ENCODE measurements at places on chromosomes 5 and 9.

DNA sequence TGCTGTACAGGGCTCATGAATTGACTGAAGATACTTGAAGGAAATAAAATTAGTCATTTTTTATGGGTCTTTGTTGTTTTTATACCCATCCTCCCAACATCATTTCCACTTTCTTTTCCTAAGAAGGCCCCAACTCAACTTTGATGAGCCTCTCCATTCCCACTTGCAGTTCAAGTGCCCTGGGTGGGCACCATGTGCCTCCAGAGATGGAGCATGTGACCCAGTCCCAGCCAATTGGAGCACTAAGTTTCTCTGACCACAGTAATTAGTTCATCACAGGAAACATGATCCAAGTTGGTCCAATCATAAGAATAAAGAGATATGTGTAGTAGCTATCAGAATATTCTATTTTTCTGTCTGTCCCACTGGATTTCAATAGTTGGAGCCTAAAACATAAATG, 46.9 kb downstream of the HTR4 start:
- no peak for DNase-seq

DNA sequence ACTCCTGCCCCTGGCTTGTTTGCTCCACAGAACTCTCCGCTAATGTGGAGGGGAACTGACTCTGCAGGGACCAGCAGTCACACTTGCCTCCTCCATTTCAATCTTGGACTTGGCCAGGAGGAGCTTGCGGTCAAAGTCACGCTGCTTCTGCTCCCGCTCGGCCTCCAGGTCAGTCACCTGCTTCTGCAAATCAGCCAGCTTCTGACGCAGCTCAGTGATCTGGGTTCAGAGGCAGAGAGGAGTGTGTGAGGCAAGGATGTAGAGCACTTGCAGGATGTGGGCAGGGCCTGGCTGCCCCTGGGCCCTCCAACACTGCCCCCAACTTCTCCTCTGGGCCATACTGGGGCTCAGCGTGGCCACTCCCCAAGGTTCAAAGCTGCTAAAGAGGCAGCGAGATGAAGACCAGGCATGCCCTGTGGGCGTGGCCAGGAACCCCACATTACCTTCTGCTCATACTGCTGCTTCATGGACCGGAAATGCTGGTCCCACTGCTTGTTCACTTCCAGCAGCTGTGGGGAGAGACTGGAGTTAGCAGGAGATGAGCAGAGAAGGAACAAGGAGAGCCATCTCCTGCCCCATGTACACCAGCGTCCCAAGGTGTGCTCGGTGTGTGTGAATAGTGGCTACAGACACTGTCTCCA, 22.2 kb downstream of the GPX3 start:
- DNase-seq, result no peak

DNA sequence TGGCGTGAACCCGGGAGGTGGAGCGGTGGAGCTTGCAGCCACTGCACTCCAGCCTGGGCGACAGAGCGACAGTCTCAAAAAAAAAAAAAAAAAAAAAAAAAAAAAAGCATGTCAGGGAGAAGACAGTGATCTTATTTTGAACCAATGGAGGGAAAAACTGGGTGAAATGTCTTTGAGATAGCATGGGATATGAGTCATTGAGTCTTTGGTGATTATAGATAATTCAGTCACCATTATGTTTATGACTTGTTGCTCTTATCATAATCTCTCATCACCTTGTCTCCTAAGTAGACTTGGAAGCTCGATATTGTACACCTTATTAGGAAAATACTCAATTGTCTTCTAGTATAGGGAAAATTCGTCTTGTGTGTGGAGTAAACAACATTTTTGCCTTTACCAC, 55.1 kb upstream of the KDM4C start:
- DNase-seq, result no peak

- DNase-seq, result no peak
These were observed 926 bp upstream of the MYO10 start for GRCh38 chr5:16936989-16937438.

- DNase-seq, result no peak
These were observed 51.5 kb downstream of the PPARGC1B start for GRCh38 chr5:149781612-149782011.

DNA sequence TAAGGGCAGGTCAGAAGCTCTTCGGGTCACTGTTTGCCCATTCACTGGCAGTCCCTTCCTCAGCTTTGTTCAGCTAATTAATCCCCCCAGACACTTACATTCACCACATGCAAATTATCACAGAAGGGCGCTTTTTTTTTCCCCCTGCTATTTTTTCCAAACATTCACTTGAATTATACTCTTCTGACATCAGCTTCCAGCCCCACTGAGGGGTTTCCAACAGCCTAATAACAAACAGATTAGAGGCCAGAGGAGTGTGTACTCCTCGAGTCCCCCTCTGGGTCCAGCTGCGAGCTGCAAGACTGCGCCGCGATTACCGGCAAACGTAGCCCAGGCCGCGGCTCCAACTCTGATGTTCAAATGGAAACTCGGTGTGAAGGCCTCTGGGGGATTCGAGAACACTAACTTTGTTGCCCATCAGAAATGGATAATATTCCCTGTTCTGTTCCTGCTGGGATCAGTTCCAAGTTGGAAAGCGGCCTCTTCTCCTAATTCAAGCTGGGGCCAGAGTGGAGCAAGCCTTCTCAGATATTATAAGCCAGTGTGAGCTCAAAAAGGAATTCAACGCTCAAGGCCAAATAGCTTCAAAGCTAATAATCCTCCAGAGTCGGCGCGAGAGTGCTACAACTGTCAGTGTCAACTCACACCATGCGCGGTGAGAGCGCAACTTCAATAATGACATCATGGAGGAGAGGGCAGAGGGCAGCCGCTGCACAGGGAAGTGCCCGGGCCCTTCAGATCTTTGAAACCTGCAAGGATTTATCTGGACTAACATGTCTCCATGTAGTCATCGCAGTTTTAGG, 560.8 kb downstream of the BNC2 start:
- peak; percentile 56 for DNase-seq

DNA sequence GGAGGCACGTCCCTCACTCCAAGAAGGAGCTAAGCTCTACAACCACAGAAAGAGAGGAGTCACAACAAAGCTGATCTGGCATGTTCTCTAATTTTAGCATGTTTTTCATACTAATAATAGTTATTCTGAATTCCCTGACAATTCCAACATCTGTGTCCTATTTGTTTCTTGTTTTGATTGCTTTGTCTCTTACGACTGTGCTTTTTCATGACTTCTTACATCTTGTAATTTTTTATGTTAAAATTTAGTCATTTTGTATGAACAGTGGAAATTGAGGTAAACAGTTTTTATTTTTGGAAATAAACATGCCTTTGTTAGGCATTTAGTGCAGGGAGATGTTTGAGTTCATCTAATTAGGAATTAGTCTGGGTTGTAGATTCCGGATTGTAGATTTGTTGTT, 668.1 kb upstream of the EDIL3 start:
- no peak for DNase-seq

DNA sequence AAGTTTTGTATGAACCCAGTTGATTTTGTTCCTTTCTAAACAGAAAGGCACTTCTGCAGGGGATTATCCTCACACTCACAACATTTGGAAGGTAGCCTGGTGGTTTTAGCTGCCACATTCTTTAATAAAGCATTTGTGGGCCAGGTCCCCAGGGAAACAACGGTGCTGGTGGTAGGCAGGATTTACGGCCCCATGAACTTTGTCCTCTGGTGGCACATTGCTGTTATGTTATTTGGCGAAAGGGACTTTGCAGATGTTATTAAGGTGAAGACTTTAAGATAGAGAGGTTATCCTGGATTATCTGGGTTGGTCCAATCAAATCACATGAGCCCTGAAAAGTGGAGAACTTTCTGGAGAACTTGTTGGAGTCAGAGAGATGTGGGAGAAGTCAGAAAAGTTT, 86.3 kb upstream of the C9orf72 start:
- no peak for DNase-seq

DNA sequence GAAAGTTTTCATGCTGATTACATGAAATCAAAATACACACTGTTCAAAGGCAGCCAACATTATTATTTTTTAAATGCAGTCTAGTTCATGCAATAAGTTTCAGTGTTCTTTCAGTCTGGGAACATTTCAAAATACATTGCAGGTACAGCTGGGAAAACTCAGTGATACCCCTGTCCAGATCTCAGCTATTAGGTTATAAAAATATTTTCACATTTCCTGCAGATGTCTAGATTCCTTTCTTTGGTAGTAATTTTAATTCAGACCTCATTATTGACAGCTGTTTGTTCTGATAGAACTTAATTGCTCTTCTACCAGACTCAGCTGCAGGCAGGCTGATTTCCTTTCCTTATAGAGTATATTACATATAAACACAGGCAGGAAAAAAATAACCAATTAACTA, 556.8 kb upstream of the DMAC1 start:
- DNase-seq, result peak; percentile 11

GRCh38 chr9:12091865-12092527, 601.2 kb upstream of the TYRP1 start:
- no peak for DNase-seq

GRCh38 chr5:95631255-95631958, 11.5 kb downstream of the GPR150 start:
- DNase-seq, result peak; percentile 77

DNA sequence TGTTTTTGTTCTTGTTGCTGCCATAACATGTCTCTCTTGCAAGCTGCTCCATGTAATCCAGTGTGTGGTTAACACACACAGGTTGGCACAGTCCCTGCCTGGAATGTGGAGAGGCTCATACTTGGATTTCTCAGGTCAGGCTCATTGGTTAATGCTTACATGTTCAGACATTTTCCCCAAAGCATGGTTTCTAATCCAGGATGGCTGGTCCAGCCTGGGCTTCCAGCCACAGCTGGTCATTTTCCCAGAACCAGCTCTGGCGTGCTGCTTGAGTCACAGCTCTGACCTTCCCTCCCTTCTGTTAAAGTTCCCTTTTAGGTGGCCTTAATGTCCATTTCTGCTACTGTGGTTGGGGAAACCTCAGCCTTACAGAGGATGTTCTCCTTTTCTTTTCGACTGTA, 294.3 kb downstream of the TAF11L14 start:
- peak; percentile 49 for DNase-seq

- DNase-seq, result no peak
These were observed 72.3 kb upstream of the NEK6 start for GRCh38 chr9:124185413-124185812.

- peak; percentile 62 for DNase-seq
These were observed 62.3 kb downstream of the RAPGEF1 start for GRCh38 chr9:131677444-131678180.

DNA sequence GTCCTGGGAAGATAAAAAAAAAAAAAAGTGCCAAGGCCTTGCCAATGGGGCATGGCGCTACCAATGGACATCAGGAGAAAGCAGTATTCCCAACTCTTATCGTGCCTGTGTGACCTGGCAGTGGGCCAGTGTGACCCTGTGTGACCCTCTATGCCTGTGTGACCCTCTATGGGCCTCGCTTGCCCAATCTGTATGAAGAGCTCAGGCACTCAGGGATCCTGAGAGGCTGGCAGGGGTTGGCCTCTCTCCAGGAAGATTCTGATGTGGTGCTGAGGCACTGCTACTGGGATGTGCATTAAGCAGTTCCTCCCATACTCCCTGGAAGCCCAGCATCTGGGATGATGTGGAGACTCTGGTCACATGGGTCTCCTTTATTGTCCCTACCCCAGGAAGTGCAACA, 179.2 kb downstream of the MACROH2A1 start:
- no peak for DNase-seq

- peak; percentile 12 for DNase-seq
These were observed 34.6 kb downstream of the GADD45G start for GRCh38 chr9:89639367-89639795.

DNA sequence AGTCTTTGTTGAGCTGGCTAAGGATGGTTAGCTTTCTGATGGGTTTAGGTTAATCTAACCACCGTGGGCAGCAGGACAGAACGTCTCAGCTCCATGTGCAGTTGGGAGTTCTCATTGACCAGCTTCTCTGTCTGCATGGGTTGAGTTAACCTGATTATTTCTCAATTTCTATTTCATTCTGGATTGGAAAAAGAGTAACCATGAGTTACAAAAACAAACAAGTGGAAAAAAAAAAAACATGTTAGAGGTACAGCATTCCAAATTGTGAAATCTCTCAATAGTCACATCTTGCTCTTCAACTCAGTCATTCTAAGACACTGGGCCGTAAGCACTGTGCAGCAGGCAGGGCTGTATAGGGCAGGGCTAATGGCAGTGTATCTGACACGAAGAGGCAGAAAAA, 343.7 kb upstream of the KLF4 start:
- DNase-seq, result no peak

DNA sequence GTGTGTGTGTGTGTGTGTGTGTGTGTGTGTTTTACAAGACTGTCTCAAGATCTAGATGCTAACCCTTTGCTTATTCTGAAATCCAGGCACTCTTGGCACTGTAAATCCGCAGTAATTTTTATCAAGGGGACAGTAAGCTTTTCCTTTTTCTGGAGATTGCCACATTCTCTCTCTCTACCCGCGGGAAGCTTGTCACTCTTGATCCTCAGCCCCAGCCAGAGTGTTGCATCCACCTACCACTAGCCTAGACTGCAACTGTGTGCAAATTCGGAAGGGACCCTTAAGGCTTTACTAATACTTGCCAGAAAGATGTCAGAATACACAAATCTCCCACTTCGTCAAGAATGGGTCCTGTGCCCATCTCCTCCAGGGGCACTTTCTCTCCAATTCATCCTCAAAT, 54.9 kb upstream of the EPB41L4A start:
- no peak for DNase-seq

GRCh38 chr9:20200991-20201431, 412.2 kb upstream of the SLC24A2 start:
- no peak for DNase-seq

- no peak for DNase-seq
These were observed 75.8 kb downstream of the DPYSL3 start for GRCh38 chr5:147434049-147434448.

GRCh38 chr5:135205632-135206349, 171.8 kb upstream of the PITX1 start:
- peak; percentile 97 for DNase-seq

- peak; percentile 99 for DNase-seq
These were observed 282.6 kb downstream of the SPATA31D1 start for GRCh38 chr9:82271106-82271561.

DNA sequence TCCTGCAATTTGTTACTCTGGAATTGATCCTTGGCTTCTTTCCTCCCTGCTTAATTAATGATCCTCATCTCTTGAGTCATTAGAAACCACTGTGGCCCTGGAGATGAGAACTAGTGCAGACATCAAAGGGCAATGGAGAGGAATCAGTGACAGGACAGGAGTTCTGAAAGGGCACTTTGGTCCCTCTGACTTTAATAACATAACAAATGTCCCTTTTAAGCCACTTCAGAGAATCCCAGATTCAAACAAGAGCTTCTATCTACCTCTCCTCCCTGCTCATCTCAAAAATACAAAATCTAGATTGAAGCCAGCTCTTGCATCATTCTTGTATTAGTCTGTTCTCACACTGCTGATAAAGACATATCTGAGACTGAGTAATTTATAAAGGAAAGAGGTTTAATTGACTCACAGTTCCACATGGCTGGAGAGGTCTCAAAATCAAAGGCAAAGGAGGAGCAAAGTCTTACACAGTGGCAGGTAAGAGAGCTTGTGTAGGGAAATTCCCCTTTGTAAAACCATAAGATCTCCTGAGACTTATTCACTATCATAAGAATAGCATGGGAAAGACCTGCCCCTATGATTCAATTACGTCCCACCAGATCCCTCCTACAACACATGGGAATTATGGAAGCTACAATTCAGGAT, 139.1 kb downstream of the PLPPR1 start:
- no peak for DNase-seq

GRCh38 chr5:96778409-96778808, 29.3 kb downstream of the ERAP1 start:
- no peak for DNase-seq

Data from fibroblast of upper back skin (primary cell).